Right ventricle myocardium inferior (tissue), 1 donor: ENCODE measurements at places on chromosomes 1 and 21. TPM values are rescaled to one million over a fixed set of nuclear protein-coding genes. Genes with fewer than 3 reads are reported as not detected.

Gene TSTD1
- total RNA-seq = 10.5 TPM

Gene FLVCR1
- 1.5 TPM for total RNA-seq

Gene FCER1G
- total RNA-seq = 38.3 TPM

Gene LRRC71
- total RNA-seq = not detected

Gene PRKACB
- 33.8 TPM for total RNA-seq
